NCI-H2171 (cell line): ENCODE measurements at places on chromosomes 4 and X.
A peak's percentile ranks its signal among the peaks of the same experiment; 100 is the strongest.

GRCh38 chr4:177285953-177286352, 23.7 kb upstream of the NEIL3 start:
- no peak for DNase-seq

- DNase-seq = no peak
These were observed 63.3 kb downstream of the ZNF182 start for GRCh38 chrX:47940448-47940847.

DNA sequence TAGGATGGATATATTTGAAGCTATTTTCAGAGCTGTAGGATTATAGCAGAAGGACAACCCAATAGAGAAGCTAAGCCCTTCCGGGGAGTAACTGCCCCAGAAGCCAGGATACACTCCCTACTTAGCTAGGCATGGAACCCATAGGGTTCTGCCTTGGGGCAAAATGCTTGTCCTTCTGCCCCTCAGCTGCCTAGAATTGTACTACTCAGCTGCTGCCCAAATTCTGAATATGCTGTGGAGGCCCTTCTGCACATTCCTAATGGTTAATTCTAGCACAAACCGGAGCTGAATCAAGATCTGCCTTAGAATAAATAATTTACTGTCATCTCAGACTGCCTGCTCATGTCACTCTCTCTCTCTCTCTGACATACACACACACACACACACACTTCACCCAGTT, 297.7 kb upstream of the VCX3A start:
- no peak for DNase-seq

DNA sequence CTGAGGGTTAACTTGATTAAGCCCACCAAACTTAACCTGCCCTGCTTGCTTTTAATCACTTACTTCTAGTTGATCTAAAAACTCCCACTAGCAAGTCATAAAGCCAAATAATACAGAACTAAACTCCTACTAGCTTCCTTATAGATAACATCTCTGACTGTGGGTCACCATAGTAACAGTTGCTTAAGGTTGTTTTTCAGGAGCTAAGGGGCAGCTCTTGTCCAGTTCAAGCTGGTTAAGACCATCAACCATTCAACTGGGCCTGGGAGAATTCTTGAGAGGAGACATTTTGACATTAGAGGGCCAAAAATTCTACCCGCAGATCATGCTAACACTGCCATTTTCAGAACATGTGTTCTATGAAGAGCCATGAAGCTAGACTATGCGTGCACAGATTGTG, 67.0 kb downstream of the UCHL1 start:
- no peak for DNase-seq

GRCh38 chr4:152525878-152526277, 10.0 kb downstream of the FBXW7 start:
- no peak for DNase-seq

GRCh38 chr4:8171984-8172924, 13.6 kb upstream of the ABLIM2 start:
- no peak for DNase-seq

GRCh38 chr4:136800248-136800647, 732.0 kb downstream of the PCDH18 start:
- DNase-seq = no peak

GRCh38 chr4:148651991-148652390, 209.8 kb upstream of the NR3C2 start:
- DNase-seq = no peak

DNA sequence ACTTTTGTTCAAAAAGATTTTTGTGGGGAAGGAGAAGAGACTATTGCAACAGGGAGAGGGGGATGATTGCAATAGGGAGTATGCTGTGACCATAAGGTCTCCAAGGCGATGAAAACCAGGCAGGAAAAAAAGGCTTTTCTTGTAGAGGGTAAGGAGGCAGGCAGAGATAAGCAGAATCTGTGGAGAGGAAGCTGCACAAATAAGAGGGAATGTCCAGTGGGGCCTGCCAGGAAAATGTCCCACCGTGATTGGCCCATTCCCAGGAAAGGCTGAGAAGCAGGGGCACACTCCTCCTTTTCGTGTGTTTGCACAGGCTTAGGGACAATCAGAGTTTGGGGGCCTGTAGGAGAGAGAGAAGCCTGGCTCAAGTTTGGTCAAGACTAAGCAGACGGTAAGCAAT, 29.1 kb downstream of the SPACA5 start:
- DNase-seq = no peak

GRCh38 chrX:41084893-41085511, at the start of gene USP9X:
TSS of gene USP9X (plus strand) at chrX:41085445. CDS start at chrX:41123629, 38,184 bp downstream.
- DNase-seq = peak; percentile 67

DNA sequence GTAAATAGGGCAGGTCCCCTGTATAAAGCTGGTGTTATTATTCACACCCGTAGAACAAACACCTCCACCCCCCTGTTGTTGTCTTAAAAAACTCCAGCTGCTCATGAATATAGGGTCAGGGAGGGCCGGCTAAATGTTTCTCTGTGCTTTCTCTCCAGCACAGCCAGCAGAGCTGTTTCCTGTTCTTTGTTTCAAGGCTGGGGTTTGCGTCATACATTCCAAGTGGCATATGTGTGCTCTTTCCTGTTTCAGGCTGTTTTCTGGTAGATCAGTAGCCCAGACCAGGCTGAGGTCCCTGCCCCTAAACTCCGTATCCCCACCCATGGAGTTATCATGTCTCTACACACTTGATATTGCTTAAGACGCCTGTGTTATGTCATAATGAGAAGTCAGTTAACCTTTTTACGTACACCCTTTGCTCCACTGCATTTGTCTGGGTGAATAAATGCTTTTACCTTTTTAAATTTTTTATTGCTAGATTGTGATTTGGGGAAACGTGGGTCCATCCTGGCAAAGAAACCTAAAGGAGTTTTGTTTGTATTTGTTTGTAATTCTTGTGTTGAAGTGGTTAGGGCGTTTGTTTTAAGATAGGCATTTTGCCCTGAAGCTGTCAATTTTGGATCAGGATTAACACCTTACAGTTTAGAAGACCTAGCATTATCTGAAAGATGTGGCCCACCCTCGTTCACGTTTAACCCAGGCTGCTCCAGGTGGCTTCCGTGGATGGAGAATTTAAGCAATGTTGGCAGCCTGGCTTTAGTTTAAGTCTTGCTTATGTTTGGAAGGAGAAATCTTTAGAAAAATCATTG, 3.3 kb downstream of the KLF3 start:
- DNase-seq = peak; percentile 9

- DNase-seq = no peak
These were observed 274.6 kb downstream of the NAF1 start for GRCh38 chr4:162891788-162892707.

DNA sequence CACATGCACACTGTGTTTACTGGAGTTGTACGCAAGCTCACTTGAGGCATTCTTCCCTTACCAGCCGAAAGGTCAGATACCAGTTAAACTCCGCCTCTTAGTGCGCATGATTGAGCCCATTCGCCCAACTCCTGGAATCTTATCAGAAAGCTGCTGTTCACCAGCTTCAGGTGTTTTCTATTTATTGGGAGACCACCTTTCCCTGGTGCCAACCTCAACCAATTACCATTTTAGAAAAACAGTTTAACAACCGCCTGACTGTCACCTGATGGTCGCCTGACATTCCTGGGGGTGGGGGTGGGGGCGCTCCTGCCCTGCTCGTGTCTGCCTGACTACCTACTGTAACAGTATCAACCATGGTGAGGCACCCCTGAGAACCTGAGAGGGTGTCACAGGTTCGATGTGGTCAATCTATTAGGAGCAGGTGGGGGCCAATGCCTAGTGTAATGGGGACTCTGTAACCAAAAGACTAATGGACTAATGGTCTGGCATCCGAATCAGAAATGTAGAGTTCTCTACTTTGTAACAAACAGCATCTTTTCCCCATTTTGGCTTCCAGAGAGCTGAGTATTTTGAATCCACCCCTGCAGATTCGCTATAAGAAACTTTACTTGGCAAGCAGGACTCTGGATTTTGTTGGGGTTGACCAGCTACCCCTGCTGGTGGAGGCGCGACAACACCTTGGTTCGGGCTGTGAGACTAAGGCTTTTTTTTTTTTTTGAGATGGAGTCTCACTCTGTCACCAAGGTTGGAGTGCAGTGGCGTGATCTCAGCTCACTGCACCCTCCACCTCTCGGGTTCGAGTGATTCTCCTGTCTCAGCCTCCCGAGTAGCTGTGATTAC, 58.2 kb upstream of the ZNF157 start:
- no peak for DNase-seq

DNA sequence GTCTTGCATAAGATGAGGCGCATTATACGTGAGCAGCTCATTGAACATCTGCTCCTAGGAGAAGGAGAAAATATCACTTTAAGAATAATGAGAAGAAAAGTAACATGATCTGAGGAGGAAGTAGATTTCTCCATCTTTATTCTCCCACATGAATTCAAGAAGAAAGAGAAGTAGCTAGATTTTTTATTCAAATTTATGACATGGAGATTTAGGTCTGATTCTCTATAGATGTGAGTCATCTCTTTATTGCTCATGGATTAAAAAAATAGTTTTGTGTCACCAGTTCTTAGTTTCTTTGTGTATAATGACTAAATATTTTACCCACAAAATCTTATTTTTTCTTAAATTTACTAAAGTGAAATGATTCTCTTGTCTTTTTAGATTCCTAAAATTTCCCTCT, 40.4 kb downstream of the HPGDS start:
- no peak for DNase-seq

DNA sequence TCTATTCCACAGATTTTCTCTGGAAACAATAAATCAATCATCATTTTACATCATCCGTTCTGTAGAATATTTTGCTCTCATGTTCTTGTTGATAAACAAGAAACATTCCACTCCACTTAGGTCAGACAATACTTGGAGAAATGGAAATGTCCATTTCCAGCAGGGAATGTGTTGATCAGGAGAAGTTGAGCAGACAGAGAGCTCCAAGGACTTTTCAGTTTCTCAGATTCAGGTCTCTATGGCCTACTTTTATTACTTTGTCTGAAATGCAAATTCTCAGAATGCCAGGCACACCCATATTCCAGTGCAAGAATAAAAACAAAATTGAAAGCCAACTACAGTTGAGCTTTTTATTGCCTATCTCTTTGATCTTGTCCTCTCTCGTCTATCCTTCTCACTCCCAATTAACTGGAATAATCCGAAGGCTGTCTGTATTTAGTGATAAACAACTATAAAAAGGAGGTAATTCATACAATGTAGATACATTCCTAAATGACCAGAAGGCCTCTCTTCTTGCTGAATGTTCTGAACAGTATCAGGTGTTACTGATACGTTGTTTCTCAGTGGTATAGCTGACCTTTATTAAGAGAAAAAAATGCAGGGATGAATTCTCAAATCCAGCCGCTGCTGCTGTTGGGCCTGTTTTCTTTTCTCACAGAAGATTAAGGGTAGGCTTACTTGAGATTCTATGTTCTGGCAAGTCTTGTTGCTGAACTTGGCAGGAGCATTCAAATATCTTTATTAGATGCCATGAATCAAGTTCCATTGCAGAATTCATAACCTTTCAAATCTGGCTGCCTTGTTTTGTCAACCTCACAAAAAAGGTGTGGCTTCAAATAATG, 72.1 kb downstream of the HPGD start:
- DNase-seq = no peak

- no peak for DNase-seq
These were observed 14.5 kb downstream of the CDS1 start for GRCh38 chr4:84597450-84597849.

DNA sequence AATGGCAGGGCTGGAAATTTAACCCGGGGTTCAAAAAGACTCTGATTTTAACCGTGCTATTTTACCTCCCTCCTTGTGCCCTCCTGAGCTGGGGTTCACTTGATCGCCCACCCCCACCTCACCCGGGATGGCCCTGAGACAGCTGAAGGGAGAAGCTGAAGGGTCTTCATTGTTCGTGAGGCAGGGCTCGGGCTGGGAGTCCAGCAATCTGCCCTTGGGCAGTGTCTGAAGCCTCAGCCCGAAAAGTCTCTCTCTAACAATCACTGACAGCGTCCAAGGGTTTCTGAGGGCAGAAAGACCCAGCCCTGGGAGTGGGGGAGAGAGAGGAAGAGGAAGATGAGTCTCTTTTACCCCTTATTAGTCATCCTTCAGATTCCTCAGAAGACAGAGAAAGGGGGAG, 39.4 kb upstream of the PHOX2B start:
- DNase-seq = no peak

DNA sequence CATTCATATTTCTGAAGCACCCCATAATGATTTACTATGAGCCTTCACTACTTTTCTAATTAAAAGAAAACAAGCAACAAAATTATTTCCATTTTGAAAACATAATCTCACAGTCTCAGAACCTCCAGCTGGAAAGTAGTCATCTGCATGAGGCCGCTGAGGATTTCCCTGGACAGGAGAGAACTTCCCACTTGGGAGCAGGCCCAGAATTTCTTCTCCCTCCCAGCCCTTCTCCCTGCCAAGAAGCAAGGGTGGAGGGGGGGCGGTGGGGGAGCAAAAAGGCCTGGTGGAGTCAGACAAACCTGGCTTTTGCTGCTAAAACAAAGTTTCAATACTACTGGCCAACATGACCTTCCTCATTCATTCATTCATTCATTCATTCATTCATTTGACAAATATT, 167.3 kb downstream of the PJA1 start:
- no peak for DNase-seq

GRCh38 chr4:54495091-54495490, 162.7 kb upstream of the KIT start:
- no peak for DNase-seq

DNA sequence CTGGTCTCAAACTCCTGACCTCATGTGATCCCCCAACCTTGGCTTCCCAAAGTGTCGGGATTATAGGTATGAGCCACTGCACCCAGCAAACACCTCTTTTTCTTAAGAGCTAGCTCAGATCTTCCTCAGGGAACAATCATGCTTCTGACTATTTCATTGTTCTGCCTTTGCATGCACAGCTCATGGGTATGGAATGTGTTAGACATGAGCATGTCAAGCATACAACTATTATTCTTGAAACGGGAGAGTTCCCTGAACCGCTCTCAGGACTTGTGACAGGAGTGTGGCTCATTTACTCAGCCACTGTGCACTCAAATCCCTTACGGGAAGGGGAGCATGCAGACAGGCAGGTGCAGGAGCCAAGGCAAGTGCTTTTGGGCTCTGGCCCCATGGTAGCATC, 231.7 kb upstream of the TAPT1 start:
- DNase-seq = no peak

DNA sequence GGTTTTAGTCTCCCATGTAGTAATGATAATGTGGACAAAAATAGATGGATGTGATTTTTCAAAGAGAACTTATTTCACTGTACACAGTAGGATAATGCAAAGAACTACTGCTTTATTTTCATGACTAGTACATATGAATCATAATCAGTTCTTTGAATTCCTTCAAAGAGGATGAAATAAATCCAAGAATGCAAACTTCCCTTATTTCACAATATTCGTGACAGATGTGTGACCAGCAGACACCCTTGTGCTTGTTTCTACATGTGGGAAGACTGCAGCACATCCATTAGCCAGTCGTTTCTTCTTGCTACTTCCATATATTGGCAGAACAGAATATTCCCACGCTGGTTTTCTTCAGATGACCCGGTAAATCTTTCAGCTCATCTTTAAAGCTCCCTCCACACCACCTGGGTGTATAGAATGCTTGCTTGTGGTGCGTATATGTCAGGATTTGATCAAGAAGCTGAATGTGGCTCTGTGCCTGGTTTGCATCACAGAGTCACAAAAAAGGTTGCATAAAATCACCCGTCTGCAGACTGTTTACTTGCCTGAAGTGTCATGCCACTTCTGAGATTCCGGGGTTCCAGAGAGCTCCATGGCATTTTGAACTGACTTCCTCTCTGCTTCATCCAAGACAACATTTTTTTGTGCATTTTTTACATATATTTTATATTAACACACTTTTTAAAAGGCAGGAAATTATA, 47.7 kb upstream of the FAT4 start:
- DNase-seq = no peak

- DNase-seq = no peak
These were observed 119.9 kb downstream of the FAM13A start for GRCh38 chr4:88937081-88937480.
